Activated CD4-positive, alpha-beta T cell treated with anti-CD3 and anti-CD28 coated beads for 24 hours (primary cell): ENCODE measurements at places on chromosomes 1 and 21.

- no peak for DNase-seq
Observed at GRCh38 chr1:35706846-35707600, 11.7 kb downstream of the C1orf216 start.

DNA sequence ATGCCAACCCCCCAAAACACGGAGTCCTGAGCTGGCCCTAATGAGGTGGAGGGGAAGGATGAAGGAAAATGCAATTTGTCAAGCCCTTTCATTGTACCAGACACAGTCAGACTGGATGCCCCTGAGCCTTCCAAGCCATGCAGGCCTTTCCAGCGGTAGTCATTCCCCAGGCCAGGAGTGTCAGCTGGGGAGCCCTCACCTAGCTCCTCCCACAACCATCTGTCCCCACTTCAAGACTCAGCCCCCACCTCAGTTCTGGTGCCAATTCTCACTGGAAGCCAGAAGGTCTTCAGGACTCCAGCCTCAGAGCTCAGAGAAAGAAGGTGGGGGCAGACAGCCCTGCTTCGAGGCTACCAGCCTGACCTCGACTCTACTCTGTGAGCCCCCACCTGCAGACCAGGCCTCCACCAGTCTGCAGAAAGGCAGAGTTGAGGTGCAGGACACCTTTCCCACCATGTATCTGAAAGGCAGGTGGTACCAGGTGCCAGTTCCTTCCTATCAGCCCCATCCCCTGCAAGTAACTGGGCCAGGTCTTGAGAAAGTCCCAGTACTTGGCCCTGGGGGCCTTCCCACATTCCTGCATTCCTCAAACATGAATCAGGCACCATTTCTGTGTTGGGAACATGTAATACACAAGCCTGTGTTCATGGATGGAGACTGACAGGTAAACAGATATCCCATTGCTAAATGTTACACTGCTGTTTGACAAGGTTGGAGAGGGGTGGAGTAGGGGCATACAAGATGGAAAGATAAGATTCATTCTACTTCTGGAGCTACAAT lies 180.6 kb upstream of the EDN2 start:
- no peak for DNase-seq

DNA sequence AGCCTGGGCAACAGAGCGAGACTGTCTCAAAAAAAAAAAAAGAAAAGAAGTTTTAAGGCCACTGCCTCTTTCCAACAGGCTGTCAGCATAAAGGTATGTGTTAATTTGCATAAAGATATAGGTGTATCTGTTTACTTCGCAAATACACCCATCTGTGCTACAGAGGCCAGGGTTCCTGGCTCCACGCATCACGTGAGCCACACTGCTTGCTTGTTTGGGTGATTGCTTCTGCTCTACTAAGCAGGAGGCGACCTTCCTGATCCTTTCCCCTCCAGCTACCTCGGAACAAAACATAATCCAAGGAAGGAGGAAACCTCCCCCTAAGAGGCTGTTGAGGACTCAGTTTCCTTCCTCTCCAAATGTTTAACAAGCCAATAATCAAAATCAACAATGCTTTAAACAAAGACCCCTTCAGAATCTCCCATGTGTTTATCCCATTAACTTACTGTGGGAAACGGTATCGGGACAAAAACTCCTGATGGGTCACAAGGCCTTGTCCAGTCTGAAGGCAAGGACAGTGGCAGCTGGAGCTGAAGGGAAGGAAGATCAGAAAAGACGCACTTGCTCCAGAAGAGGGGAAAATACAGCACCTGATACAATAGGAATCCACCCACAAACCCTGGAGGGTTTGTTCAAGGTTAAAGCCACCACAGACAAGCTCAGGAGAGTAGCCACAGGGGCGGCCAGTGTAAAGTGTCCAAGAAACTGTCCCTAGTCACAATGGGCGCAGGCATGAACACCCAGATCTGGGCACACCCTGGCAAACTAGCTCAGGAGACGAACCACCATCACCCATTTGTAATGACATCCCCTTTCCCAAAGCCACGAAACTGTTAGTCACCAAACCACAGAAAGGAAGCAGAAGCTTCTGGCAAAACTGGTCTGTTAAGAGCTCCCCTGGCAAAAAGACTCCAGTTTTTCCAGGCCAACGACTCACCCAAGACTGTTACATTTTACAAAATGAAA lies 17.2 kb downstream of the CTNNBIP1 start:
- no peak for DNase-seq

- no peak for DNase-seq
Observed at GRCh38 chr1:44390277-44390676, 14.8 kb upstream of the RNF220 start.

DNA sequence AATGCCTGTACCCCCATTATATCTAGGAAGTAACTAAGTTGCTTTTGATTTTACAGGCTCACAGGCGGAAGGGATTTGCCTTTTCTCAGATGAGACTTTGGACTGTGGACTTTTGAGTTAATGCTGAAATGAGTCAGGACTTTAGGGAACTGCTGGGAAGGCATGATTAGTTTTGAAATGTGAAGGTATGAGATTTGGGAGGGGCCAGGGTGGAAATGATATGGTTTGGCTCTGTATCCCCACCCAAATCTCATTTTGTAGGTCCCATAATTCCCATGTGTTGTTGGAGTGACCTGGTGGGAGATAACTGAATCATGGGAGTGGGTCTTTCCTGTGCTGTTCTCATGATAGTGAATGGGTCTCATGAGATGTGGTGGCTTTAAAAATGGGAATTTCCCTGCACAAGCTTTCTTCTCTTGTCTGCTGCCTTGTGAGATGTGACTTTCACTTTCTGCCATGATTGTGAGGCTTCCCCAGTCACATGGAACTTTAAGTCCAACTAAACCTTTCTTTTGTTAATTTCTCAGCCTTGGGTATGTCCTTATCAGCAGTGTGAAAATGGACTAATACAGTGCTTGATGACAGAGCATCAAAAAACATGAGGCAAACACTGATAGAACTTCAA lies 1119.5 kb downstream of the PLA2G4A start:
- no peak for DNase-seq

- DNase-seq, result no peak
Observed at GRCh38 chr1:116768416-116769103, 14.3 kb downstream of the CD2 start.

- DNase-seq, result no peak
Observed at GRCh38 chr1:87600055-87600850, 271.6 kb downstream of the LMO4 start.

GRCh38 chr1:48977273-48977672 lies 200.6 kb upstream of the BEND5 start:
- DNase-seq, result no peak

DNA sequence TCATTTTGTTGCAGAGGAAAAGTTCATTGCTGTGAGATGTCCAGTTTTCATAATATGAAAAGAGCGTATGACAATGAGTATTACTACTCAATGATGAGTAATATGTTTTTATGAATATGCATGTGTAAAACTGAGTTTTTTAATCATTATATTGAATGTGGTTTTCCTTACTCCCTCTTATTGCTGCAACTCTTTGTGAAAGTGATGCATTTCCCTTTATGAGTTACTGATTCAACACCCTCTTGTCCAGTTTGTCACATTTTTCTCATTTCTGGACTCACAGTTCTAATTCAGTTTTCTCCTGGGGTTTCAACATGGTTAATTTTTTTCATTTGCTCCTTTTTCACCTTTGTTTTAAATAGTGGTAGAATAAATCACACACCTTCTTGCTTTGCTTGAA lies 35.2 kb upstream of the KCNJ15 start:
- no peak for DNase-seq

DNA sequence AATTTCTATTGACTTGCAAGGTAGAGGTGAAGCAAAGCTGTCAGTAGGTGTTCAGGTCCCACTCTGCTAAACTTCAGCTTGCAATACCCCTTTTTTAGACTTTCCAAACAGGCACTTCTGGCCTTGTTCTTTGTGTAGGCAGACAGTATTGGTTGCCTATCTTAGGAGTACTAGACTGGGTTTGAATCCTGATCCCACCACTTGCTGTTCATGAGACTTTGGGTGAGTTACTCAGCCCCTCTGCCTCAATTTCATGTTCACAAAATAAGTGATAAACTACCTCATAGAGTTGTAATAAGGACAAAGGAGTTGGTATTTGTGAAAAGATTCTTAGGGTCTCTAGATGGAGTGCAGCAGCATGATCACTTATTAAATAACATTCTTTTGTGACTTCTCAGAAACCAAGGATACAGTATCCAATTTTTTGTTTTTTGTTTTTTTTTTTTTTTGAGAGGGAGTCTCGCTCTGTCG lies 5.2 kb downstream of the RCC1 start:
- no peak for DNase-seq

DNA sequence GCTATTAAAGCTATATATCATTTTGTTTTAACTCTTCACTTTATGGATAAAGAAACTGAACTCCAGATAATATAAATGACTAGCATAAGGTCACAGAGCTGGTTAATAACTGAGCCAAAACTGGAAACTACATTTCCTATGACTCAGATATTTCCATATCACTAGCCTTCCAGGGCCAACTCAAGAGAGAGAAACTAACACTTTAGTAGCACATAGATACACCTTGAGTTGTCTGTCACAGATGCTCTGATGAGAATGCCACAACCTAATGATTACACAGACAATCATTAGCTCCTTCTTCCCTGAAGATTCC lies 40.7 kb downstream of the NME7 start:
- no peak for DNase-seq

- no peak for DNase-seq
Observed at GRCh38 chr1:66585002-66585401, 51.0 kb downstream of the SGIP1 start.

GRCh38 chr1:226912587-226913176 lies 27.4 kb upstream of the COQ8A start:
- peak; percentile 36 for DNase-seq

- no peak for DNase-seq
Observed at GRCh38 chr1:54158071-54158470, 5.3 kb upstream of the CDCP2 start.
